ENCODE measurements at places on chromosomes 3 and 15. TPM values are rescaled to one million over a fixed set of nuclear protein-coding genes. Genes with fewer than 3 reads are reported as not detected.

GRCh38 chr15:84654689-84655453 lies 788 bp upstream of the WDR73 start:
- peak; percentile 76 for DNase-seq

GRCh38 chr3:141557961-141558706 lies 71.3 kb downstream of the RASA2 start:
- no peak for DNase-seq

DNA sequence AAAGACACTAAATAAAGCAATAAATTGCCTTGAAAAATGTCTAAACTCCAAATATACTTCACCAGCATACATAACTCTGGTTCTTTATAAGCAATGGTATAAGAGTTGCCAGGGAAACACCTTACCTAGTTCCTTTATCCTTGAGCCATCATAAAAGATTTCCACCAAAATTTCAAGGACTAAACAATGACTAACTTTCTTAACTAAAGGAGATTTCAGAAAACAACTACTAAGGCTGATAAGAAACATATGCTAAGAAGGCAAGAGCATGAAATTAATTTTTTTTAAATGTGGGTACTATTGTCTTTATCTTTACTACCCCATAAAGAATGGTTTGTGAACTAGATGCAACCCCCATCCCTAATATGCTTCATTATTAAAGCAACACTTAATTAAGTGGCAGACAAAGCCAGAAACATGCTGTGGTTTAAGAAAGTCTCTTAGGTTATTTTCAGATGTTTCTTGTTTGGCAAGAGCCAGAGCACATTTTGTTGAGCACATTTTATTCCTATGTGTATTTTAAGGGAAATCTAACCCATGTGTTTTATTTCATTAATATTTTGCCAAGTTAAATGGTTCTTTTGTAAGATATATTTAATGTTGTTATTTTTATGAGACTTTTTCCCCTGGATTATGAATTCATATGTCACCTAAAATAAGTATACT lies 17.4 kb upstream of the VEPH1 start:
- no peak for DNase-seq

The MST1R gene
- 2.1 TPM for total RNA-seq

DNA sequence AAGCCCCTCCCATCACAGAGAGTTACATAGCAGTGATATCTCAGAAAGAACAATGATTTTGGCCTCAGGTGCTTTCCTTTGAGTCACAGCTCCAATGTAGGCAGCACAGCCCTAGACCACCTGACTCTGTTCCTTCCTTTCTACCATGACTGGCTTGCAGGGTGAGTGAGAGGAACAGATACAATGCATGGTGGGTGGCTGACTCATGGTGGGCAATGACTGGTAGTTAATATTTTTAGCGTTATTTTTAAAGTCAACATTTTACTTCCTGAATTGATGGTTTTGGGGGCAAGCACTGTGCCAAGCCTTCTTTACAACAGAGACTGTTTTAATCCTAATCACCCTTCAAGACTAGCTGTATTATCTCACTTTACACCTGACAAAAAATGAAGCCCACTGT lies 32.8 kb upstream of the ST3GAL6 start:
- no peak for DNase-seq

- no peak for DNase-seq
Observed at GRCh38 chr3:178901204-178901603, 170.4 kb downstream of the ZMAT3 start.

The FSTL1 gene
- total RNA-seq, result 204 TPM

DNA sequence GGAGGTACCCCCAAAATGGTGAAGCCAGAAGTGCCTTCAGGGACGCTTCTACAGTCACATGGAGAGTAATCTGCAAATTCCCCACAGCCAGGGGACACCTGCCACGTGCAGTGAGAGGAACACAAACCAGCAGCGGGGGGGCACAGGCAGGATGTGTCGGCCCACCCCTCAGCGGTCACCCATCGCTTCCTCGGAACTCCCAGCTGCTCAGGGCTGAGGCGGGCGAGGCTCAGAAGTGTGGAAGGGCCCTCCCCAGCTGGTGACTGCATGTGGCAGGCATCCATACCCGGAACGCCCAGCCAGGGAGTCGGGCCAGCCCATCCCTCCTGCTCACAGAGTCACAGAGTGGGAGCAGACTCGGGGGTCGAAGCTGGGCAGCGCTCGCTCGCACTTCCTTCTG lies 63.7 kb downstream of the SLC12A8 start:
- no peak for DNase-seq

DNA sequence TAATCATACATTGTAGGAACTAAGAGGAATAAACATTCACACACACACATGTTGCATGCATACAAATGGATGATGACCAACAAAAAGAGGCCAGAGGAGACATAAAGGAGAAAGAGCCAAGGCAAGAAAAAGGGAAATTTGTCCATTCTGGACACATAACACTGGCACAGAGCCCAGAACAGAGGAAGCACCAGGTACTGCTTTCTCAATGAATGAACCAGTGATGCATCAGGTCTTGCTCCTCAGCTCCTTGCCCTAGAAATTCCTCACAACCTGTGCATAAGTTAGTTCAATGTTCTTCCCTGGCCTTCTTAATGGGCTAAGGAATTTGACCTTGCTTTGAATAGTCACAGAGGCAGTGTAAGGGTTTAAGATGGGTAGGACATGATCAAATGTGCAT lies 270.3 kb downstream of the ERC2 start:
- DNase-seq, result no peak

DNA sequence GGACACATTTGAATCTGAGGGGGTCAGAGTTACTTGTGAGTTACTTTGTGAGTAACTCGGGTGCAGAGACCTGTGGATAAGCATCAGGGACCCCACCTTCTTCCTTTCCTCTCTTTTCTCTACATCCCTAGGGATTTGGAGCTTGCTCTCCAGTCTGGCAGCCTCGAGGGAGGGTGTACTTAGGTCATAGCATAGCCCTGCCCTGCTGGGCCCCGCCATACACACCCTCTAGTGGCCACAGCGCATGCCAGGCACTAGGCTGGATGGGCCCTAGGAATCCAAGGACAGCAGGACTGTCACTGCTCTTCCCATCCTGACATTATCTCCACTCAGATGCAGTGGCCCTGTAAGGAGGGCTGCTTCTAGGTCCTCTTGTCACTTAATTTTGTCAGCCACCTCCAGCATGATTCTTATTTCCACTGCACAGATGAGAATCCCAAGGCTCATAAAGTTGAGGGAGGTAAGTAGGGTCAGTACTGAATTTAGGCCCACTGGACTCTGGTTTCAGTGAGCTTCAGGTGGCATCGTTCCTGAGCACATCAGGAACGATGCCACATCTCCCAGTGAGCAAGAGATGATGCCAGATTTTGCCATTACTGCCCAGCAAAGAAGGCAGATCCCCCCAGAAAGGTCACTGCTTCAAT lies 3.6 kb upstream of the SMAD6 start:
- peak; percentile 74 for DNase-seq

- DNase-seq, result no peak
Observed at GRCh38 chr3:171192176-171192854, 165.8 kb upstream of the SLC2A2 start.

- DNase-seq, result no peak
Observed at GRCh38 chr3:113133140-113133539, 78.2 kb upstream of the BOC start.
